Left hindlimb (tissue), 1 donor: ENCODE measurements at places on chromosomes 16 and 17.
A peak's percentile ranks its signal among the peaks of the same experiment; 100 is the strongest.

- no peak for DNase-seq
These were observed 23.6 kb downstream of the ABCA6 start for GRCh38 chr17:69117855-69118784.

GRCh38 chr17:48644159-48644558, 18.0 kb upstream of the HOXB9 start:
- DNase-seq = no peak

DNA sequence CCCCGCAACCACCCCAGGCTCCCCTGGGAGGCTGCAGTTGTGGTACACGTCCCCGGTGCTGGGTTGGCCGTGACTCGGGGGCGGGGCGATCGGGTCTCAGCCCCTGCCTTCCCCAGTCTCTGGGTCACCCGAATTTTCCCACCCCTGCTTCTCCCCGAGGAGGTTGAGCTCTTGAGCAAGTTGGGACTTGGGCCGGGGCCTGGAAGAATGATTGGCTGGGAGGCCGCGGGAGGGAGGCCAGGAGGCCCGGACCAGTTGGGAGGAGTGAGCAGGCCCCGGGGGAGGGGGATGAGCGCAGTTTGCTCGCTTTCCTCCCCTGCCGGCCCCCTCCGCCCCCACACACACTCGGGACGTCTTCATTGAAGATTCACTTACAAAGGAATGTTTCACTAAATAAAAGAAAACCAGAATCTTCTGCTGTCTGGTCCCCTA, 4.5 kb upstream of the HEXIM1 start:
- DNase-seq = peak; percentile 90

DNA sequence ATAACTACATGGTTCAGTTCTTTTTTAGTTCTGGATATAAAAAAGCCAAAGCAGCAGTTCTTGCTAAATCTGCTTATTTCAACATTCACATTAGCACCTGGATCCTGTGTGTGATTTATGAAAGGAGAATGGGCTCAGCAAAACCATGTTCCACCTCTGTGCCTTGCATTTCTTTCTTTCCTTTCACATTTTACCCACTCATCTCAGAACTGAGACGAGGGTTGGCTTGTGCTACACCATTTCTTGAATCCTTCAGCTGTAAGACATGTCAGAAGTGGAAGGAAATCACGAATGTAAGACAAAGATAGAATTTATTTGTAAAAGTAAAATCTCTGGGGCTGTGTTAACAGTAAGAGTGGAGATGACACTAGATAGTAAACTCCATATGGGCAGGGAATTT, 1.2 kb upstream of the UTP6 start:
- no peak for DNase-seq

DNA sequence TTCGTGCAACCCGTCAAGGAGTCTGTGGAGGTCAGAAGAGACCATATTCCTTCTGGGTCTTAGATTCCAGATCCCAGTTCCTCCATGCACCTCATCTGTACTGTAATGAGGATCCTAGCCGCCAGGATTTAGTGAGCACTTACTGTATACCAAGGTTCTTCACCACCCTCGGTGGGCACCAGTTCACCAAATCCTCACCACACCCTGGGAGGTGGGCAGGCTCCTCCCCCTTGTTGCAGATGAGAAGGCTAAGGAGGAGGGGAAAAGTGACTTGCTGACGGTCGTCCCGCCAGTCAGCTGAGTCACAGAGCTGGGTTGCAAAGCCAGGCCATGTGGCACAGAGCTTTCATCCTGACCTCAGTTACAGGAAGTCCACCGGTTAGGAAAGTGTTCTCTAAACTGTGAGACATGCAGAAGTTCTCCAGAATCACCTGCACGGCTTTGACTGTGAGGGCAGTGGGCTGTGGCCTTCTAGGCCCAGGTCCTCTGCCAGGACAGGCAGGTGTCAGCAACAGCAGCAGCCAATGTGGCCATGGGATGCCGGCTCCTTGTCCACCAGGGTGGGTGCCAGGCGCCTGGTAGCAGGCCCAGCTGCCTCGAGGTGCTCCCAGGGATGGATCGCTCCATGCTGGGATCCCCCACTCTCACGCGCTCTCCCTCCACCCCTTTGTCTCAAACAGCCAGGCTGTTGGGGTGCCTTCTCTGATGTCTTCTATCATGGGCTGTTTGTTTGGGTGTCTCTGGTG, 240.3 kb upstream of the GSE1 start:
- DNase-seq = no peak

DNA sequence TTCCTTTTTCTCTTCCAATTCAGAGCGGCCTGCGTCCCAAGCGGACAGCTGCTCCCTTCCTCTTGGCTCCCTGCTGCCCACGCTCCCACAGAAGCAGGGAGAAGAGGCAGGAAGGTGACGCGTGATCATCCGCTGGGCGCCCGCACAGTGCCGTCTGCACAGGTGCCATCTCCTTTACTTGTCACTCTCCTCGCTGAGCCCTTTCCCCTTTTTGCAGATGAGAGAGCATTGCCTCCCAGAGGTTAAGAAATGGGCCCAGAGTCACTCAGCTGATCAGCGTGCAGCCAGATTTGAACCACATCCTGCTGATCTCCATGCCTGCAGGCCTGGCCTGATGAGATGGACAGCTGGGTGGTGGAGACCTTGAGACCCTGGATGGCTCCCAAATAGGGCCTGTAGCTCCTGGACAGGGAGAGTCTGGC, 299.8 kb downstream of the SEC14L1 start:
- peak; percentile 38 for DNase-seq

DNA sequence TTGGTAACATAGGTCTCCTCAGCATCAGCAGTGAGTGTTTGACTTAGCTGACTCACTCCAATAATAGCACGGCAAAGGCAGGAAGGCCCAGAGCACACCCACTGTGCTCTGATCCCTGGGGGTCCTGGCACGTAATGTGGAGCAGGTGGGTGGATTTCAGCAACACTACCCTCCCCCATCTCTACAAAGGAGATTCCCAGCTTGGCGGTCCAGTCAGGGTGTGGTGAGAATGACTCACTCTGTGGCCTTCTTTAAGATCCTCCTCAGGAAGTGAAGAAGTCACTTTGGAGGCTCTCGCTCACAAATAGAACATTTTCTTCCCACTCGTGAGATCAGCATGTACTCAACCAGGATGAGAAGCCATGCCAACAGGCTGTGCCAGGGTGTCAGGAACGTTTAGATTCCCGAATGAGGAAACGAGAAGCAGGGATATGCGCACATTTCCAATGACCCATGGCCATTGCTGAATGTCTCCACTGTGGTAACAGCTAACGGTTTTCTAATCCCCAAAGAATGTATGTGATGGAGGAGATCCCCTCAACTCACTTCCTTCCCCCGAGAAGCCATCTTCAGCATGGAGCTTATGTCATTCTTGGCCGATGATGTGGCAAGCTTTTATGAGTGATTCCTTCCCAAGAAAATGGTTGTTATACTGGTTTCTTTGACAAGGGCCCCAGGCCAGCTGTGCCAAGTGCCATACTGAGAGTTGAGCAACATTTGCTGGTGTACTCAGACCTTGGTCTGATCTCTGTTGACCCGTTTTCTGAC, 365.2 kb downstream of the C16orf95 start:
- DNase-seq = no peak

GRCh38 chr17:29929006-29929532, 959 bp downstream of the SSH2 start:
- peak; percentile 47 for DNase-seq

DNA sequence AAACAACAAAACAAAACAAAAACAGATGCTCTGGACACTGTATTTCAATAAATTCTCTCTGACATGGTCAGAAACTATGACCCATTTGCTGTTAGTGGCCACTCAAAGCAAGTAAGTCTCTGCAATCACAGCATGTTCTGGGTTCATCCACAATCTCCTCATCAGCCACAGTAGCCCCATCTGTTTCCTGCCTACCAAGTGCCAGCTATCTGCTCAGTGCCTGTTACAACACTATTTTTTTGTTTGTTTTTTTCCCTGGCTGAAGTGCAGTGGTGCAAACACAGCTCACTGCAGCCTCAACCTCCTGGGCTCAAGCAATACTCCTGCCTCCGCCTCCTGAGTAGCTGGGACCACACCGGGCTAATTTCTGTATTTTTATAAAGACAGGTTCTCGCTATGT, 137.9 kb downstream of the SOX9 start:
- no peak for DNase-seq

GRCh38 chr17:69533481-69534234, 119.2 kb downstream of the MAP2K6 start:
- no peak for DNase-seq

DNA sequence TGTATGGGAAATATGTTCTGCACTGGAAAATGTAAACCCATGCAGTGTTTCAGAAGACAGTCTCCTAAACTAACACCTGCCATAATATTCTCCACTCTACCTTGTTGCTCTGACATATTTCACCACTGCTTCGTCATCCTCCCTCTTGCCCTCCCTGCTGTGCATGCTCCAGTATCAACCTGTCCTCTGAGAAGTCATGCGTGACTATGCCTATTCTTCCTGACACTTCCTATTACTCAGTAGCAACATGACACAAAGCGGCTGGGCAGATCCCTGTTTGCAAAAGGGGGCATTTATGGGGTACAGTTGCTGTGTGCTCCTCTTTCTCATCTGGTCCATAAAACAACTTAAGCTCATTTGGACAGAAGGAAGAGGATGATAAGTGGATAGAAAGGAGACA, 805.6 kb upstream of the EEF2KMT start:
- no peak for DNase-seq

- DNase-seq = no peak
These were observed 187.6 kb downstream of the MYO1D start for GRCh38 chr17:32689348-32689747.

- DNase-seq = peak; percentile 27
These were observed 59.3 kb downstream of the KLHDC4 start for GRCh38 chr16:87706278-87707000.

GRCh38 chr16:67445913-67446907, 15.3 kb downstream of the HSD11B2 start:
- DNase-seq = no peak

GRCh38 chr16:66568355-66568754, 2.1 kb downstream of the CMTM1 start:
- no peak for DNase-seq
